ENCODE measurements at places on chromosomes 4 and X.

DNA sequence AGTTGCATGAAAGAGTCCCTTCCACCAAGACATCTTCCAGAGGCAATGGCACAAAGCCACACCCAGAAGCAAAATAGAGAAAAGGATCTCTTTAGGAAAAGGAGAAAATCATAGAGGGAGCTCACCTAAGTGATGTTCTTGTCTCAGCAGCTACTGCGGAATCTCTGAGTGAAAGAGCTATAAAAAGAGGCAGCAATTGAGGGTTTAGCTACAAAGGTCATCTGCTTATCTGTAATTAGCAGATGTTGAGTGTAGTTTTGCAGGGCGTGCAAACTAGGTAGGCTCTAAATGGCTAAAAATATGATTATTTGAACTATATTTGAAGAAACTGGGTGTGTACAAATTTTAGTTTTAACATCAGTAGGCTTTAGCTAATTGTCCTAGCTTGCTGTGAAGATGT, 276.0 kb downstream of the HS3ST1 start:
- no peak overlapping the region for H3K4me3 ChIP-seq
- H3K36me3 ChIP-seq = no peaks in the 10 kb centered on the region

GRCh38 chr4:33427676-33428075, 2707.5 kb downstream of the PCDH7 start:
- no peak for DNase-seq
- H3K27me3 ChIP-seq = no peaks in the 10 kb centered on the region
- no peaks in the 10 kb centered on the region for H3K36me3 ChIP-seq
- no peaks in the 10 kb centered on the region for H3K4me1 ChIP-seq
- H3K27ac ChIP-seq = no peak overlapping the region

GRCh38 chr4:175773566-175773965, 38.5 kb downstream of the GPM6A start:
- no peak overlapping the region for H3K27ac ChIP-seq
- no peaks in the 10 kb centered on the region for H3K36me3 ChIP-seq
- DNase-seq = no peak
- no peak overlapping the region for H3K4me3 ChIP-seq
- no peaks in the 10 kb centered on the region for H3K4me1 ChIP-seq

DNA sequence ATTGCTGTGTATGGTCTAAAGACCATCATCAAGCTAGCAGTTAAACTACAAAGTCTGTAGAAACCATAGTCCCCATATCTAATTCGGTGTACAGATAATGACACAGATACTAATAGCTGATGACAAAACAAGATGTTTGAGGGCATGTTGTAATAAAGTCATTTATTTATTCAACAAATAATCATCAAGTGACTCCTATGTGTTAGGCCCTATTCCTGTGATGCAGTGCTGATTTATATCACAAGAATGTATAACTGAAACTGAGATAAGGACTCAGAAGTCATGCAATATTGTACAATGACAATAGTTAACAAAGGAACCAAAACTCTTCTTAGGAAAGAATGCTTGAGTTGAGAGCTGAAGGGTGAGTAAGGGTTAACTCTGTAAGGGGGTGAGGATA, 315.0 kb upstream of the NR3C2 start:
- DNase-seq = no peak
- no peaks in the 10 kb centered on the region for H3K4me1 ChIP-seq
- H3K27ac ChIP-seq = no peak overlapping the region
- H3K4me3 ChIP-seq = no peak overlapping the region

DNA sequence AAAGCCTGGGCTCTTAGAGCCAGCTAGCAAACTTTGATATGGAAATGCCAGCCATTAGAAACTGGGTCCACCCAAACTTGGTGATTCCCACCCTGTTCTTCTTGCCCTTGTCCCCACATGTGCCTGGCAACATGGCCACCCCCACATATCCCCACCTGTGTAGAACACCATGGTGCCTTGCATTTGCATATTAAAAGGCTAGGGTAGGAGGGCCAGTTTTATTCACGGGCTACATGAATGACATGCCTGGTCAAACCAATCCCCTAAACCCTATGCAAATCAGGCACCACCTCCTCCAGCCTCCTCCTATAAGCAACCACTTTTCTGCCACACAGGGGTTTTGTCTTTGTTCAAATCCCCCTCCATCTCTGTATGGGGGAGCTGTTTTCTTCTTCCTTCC, 104.9 kb downstream of the CLNK start:
- peaks cover 5% of the 10 kb centered on the region for H3K4me1 ChIP-seq
- no peaks in the 10 kb centered on the region for H3K36me3 ChIP-seq
- peaks cover 33% of the 10 kb centered on the region for H3K27me3 ChIP-seq
- no peak overlapping the region for H3K27ac ChIP-seq
- DNase-seq = no peak

DNA sequence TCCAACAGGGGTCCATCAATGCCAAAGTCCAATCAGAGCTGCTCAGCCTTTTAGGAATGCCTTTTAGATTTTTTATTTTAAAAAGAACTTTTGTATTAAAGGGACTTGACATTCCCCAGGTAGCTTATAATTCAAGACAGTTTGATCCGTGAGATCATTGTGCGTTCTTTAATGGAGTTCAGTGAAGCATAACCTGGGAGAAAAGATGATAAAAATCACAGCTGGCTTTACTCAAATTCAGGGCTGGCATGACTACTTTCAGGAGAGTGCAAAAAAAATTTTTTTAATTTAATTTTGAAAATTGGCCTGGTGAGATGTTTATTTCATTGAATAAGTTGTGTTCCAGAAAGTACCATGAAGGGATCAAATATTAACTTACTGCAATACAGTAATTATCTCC, 118.2 kb downstream of the VCX2 start:
- H3K27me3 ChIP-seq = no peaks in the 10 kb centered on the region
- H3K27ac ChIP-seq = no peak overlapping the region
- H3K4me1 ChIP-seq = no peaks in the 10 kb centered on the region

Data from mesenchymal stem cell (in vitro differentiated cells and primary cell).